ENCODE measurements at places on chromosomes 11 and 22.
A peak's percentile ranks its signal among the peaks of the same experiment; 100 is the strongest.

- DNase-seq = no peak
These were observed 758 bp downstream of the MCAM start for GRCh38 chr11:119316016-119316728.

DNA sequence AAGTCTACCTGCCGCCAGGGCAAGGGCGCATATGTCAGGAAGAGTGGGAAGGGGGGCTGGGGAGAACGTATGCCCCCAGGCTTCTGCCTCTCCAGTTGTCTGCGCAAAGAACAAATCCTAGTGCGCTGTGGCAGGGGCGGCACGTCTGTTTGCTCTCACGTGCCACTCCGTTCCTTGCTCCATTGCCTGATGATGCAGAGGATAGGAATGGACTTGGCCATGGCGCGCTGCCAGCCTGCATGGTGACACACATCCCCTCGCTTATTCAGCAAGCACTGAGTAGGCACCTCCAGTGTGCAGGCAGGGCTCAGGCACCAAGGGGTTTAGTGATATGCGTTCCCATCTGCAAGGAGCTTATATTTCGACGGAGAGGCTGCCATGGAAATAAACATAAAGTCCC, 45.4 kb upstream of the SLC22A12 start:
- peak; percentile 53 for DNase-seq

DNA sequence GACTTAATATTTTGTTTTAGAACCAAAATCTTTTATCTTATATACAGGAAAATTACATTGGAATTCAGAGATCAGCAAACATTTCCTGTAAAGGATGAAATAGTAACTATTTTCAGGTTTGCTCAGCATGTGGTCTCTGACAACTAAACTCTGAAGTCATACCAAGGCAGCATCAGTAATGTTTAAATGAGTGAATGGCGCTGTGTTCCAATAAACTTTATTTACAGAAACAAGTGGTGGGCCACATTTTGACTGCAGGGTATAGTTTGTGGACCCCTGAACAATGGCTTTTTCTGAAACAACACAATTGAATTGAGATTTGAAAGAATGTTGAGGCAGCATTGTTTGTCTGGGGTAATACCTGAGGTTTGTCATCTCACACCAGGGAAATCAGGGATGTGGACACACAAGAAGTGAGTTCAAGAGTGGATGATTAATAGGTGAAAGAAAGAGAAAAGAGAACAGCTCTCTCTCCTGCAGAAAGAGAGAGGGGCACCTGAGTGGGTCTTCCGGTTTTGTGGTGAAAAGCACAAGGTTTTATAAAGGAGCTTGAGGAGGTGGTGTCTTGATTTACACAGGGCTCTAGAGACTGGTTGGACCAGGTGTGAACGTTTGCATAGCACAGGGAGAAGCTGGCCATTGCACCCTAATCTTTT, 113.5 kb upstream of the VPREB1 start:
- no peak for DNase-seq

DNA sequence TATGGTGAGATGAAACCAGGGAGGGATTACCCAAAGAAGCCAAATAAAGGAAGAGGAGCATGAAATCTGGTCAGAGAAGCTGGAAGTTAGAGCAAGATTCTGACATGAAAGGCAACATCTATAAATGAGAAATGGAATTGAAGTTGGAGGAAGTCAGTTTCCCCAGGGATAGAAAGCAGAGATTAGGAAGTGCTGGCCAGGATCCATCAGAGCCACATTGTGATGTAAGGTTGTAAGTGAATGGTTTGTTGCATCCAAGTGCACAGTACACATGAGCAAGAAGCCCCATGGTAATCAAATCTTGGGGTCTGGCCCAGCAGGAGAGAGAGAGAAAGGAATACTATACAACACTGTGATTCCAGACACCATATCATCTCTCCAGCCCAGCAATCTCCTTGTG, 6.6 kb upstream of the NLRP10 start:
- no peak for DNase-seq

All from epithelial cell of proximal tubule (primary cell).